ENCODE measurements at places on chromosomes 6 and 20. TPM values are rescaled to one million over a fixed set of nuclear protein-coding genes. Genes with fewer than 3 reads are reported as not detected.

DNA sequence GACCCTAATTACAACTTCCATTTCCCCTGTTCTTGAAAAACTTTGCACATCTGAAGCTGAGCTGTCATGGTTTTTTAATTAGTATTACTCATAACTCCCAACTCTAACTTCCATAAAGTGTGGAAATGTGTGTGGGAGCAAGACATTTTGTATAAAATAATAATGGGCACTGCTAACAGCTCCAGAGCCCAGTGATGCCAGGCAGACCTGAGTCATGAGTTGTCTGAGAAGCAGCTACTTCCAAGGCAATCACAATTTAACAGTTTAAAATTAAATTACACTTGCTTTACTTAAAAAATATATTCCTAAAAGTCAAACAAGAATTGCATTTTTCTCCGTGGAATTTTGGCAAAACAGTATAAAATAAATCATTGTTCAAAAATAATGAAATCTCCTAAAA, 6.4 kb downstream of the SLC2A12 start:
- DNase-seq, result no peak

Gene RIPOR3
- not detected for total RNA-seq

Gene MATN4
- total RNA-seq, result 2.2 TPM

DNA sequence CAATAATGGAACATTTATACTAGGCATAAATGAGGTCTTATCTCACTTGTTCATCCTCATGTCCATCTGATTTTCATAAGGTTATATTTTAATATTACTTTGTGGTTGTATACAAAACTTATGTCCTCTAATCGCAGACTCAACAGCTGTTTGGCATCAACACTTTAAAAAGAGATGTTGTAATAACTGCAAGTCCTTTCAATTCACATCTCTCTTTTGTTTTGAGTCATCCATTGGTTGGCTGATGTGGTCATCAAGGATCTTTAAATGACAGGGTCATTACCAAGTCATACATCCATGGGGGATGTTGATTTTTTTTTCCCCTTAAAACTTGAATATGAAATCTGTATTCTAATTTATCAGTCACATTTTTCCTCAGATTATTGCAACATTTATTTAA, 299.4 kb upstream of the NRSN1 start:
- no peak for DNase-seq

DNA sequence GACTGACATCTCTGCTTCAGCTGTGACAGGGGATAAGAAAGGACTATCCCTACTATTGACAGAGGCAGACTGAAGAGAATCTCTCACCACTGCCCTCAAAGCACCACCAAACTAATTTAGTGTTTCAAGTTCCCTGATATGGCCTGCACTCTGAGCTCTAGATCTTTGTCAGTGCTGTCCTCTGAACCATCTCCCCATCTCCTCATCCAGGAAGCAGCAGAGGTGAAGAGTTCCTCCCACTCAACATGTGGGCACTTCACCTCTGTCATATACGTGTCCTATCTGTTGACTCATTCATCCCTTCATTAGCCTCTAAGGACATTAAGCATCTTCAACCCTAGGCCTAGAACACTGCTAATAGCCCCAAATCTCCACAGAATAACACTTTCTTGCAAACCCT, 14.1 kb downstream of the FAM210B start:
- no peak for DNase-seq

GRCh38 chr20:19661717-19662636, 96.1 kb upstream of the RIN2 start:
- DNase-seq, result peak; percentile 60

DNA sequence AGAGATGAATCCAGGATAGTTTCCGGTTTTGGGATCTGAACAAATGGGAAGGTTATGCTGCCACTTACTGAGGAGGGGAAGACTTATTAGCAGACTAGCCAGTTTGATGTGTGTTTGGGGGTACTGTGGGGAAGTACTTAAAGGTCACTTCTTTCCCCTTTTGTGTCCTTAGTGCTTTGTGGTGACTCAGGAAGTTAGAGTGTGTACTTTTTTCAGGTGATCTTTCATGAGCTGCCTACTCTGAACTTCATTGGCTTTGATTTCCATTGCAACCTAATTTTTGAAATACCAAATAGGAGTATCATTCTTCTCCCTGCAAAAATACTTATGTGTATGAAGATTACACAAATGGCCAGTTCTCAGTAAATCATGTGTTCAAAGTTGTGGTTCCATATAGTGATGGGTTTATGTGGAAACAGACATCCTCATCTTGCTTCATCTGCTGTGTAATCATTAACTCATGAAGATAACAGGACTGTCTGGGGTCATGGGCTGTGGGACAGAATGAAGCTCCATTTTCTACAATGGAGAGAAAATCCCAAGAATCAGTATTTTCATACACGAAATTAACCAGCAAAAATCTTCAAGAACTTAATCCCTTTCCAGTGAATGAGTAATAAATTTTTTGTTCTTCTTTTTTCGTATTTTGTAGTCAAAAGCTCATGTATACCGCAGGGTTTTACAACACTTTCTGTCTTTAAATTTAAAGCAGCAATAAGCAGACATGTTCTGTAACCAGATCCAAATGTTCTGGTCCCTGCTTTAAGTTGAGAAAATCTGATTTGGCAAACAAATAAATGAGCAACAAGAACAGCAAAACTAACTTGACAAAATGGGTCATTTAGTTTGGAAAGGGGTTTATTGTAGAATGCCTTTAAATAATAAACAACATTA, 272.2 kb upstream of the FLRT3 start:
- DNase-seq, result no peak
